ENCODE measurements at places on chromosomes 6 and 20.

DNA sequence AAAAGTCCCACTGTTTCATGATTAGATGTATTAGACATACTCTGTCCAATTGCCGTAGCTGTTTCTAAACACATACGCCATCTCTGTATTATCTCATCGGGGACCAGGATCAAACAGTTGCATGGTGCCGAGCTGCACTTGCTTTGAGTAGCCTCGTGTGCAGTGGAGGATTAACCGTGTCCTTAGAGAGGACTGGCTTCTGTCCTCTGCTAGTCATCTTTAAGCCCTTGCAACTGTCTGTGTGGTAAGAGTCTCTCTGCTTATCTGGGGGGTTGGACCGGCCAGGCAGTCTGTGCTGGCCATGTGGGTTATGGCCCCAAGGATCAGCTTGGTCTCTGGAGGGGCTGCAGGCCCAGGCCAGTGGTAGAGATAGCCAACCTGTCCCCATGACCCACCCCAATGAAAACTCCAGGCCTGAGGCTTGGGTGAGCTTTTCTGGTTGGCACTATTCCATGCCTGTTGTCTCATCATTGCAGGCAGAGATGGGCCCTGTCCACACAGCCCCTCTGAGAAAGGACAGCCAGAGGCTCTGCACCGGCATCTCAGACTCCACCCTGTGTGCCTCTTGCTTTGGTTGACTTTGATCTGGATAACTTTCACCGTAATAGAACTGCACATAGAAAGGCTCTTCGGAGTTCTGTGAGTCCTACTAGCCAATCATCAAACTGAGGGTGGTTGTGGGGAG is 137.3 kb upstream of the SNX9 start:
- DNase-seq: no peak

DNA sequence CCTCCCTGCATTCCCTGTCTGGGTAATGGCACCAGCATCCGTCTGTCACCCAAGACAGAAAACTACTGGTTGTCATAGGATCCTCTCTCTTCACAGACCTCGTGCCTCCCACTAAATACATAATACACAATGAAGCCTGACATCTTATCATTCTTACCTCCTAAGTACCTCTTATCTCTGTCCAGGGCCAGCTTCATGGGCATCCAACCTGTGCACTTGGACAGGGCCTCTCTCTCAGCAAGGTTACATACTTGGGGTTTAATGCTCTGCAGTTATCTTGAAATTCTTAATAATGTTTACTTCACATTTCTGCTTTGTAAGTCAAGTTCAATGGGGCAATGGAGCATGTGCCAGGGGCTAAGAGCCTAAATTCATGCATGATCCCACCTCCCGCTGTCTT is 30.8 kb upstream of the KLHL31 start:
- DNase-seq: no peak

- DNase-seq: no peak
Observed at GRCh38 chr20:64006902-64007301, 26.0 kb downstream of the PRPF6 start.

DNA sequence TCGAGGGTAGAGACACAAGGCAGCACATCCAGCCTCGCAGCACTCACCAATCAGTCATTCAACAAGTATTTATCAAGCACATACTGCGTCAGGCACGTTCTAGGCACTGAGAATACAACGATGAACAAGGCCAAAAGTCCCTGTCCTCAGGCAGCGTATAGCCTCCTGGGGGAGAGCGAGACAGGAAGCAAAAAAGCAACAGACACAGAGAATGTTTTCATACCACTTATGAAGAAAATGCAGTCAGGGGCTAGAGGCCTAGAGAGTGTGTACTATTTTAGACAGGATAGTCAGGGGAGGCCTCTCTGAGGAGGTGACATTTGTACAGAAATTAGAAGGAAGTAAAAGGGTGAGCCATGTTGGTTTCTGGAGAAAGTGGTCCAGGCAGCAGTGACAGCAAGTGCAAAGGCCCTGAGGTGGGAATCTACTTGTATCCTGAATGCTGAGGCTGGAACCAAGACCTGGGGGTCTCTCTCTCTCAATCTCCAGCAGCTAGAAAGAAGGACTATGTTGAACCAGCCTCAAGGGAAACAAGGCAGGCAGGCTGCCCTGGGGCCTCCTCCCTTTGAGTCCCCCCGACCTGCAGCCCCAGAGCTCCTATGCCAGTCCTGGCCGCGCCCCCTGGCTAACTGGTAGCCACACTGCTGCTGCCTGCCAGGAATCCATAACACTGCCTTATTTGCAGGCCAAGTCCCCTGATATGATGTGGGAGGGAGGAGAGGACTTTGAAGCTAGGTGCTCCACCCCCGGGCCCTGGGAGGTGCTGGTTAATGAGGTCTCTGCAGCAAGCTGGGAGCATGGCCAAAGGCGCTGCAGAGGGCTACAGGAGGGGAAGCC is 151.2 kb downstream of the GRM4 start:
- no peak for DNase-seq

GRCh38 chr20:45538209-45538799 is 978 bp downstream of the WFDC6 start:
- no peak for DNase-seq

DNA sequence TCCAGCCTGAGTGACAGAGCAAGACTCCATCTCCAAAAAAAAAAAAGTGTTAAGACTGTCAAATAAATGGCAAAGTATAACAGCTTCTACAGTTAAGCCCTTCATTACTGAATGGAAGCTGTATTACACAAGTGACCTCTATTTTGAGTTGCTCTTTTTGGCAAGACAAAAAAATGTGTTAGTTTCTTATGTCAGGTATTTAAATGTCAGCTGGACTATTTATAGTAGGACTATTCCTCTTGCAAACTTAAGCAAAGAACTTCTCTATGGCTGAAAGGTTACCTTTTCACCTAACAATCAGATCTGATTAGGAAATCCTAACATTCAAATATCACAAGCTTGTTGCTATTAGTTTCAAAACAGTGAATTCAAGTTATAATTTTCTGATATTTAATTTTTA is 12.4 kb downstream of the UBE2V1 start:
- DNase-seq: no peak

- no peak for DNase-seq
Observed at GRCh38 chr20:9514461-9515213, at the start of gene LAMP5. Gene LAMP5 (plus strand): TSS chr20:9514590. CDS start chr20:9514853, 263 bp downstream.

GRCh38 chr20:22686097-22686496 is 101.7 kb upstream of the FOXA2 start:
- no peak for DNase-seq

DNA sequence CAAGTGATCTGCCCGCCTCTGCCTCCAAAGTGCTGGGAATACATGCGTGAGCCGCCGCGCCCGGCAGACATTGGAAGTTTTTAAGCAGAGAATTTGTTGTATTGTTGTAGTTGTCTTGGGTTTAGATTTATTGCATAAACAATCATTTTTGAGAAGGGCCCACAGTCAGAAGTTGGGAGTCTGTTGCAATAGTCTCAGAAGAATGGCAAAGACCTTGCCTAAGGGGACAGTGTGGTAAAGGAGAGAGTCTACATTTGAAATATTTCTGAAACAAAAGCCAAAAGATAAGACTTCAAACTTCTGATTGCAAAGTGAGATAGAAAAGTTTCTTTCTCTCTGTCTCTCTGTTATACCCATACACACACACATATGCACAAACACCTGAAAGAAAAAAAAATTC is 22.5 kb downstream of the HFE start:
- no peak for DNase-seq

GRCh38 chr6:52547647-52548352 is 29.1 kb downstream of the TRAM2 start:
- no peak for DNase-seq

GRCh38 chr20:9483131-9483530 is 31.3 kb upstream of the LAMP5 start:
- no peak for DNase-seq

DNA sequence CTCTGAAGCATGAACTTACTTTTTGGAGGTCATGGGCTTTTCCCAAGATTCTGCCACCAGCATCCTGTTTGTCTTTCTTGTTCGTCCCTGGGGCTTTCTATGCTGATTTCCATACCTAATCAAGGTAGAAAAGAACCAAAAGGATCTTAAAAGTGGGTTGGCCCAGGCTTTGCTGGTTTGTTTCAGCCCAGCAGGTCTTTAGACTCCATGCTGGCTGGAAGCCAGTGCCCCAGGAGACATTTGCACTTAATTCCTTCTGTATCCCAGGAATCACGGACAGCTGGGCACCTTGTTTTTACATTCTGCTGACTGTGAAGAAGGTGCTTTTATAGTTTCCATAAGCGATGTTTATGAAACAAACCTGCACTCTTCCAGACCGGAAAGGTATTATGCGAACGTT is 195.9 kb downstream of the CDH4 start:
- no peak for DNase-seq

DNA sequence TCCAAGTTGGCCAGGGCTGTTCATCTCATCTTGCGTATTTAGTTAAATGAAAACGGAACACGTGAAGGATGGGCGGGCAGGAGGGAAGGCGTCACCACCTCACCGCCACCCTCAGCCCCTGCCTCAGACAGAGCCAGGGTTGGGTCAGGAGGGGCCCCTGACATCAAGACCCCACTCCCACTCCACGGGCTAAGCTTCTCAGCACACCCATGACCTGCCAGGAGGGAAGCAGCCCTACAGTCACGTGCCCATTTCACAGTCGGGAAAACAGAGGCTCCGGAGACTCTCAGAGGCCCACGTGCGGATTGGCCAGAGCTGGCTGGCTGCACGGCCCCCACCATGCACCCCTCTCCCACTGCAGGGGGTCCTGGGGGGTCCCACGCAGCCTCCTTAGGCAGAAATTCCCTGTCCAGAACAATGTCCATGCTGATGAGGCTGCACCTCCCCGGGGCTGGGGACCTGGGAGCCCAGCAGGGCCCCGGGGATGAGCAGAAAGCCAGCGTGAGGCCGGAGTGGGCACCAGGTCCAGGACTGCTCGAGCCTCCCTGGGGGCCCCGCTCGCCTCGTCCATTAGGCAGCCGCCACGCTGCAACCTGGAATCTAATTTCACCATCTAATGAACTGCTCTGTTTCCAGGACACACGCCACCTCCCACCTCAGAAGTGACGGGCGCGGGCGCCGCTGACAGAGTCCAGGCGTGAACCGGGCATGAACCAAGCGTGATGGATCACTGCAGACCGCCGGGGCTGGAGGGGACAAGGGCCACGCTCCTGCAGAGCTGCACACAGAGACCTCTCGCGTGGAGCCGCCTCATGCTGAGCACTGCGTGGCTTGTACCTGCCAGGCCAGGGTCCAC is 15.8 kb downstream of the KCNQ2 start:
- DNase-seq: no peak

DNA sequence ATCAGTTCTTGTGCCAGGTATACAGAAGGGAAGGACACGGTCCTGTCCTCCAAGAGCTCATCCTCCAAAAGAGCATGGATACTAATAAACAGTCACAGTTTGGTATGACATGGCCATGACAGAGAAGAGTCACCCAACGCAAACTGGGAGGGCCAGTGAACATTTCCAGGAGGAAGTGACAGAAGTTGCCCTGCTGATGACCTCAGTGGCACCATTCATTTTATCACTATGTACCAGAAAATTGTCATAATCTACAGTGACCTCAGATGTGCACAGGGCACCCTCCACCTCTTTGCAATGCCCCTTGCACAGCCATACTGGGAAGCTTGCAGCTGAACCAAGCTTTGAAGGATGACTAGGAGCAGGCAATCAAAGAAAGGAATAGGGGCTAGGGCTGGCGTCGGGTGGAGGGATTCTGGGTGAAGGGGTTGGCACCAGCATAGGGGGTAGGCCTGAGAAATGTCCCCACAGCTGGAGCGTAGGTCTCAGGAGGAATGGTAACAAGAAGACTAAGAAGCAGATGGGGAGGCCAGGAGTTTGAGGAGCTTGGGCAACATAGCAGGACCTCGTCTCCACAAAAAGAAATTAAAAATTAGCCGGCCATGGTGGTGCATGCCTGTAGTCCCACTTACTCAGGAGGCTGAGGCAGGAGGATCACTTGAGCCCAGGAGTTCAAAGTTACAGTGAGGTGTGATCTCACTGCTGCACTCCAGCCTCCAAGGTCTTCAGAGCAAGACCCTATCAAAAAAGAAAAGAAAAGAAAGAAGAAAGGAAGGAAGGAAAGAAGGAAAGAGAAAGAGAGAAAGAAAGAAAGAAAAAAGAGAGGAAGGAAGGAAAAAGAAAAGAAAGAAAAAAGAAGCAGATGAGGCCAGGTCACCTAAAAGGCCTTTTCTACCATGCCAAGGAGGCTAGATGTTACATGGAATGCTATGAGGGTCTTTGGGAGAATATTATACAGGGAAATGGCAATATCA is 65.3 kb upstream of the SNX9 start:
- no peak for DNase-seq

DNA sequence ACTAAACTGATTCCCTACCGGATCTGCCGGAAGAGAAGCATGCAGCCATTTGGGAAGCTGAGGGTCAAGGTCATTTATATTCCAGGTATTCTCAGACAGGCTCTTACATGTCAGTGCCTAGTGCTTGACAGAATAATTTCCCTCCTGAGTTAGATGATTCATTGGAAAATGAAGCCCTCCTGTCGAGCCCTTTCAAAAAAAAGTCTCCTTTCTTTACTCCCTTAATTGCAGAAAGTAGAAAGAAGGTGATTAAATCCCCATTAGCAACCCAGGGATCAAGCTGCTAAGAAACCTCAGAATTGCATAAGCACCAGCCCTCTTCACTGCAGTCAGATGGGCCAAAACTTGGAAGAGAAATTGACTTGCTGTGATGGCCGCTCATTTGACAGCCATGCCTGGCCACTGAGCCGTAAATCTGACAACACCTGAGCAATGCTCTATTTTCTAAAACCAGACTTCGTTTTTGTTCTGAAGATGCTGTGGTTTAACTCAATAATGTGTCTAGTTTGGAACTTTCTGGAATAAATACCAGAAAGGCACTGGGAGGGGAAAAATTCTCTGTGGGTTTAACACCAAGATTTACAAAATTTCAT is 61.0 kb upstream of the ARMH2 start:
- no peak for DNase-seq

DNA sequence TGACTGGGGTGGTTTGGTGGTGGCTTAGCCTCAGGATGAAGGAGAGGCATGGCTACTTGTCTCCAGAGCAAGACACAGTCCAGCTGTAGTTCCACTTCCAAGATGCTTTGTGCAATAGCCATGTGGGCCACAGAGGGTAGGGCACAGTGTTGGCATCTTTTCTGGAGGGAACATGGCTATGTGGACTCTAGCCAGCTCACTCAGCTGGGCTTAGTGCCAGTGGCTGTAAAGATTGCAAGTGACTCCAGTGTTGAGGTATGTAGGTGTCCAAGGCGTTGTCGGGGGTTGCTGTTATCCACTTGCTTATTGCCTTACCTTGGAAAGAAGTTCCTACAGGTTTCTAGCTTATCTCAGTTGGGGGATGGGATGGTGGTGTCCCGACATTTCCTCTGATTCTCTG is 233.4 kb downstream of the CD109 start:
- no peak for DNase-seq

GRCh38 chr6:139588076-139588639 is 213.7 kb upstream of the CITED2 start:
- no peak for DNase-seq

DNA sequence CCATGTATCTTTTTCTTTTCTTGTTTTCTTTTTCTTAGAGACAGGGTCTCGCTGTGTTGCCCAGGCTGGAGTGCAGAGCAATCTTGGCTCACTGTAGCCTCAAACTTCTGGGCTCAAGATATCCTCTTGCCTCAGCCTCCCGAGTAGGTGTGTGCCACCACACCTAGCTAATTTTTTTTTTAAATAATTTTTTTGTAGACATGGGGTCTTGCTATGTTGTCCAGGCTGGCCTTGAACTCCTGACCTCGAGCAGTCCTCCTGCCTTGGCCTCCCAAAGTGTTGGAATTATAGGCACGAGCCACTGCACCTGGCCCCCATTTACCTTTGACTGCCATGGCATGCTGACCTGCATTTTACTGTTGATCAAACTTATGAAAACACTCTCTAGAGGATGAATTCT is 198.6 kb downstream of the SOX4 start:
- no peak for DNase-seq

Measured in urinary bladder (tissue), 4 donors.